Brain (organoid and tissue), 16 donors: ENCODE measurements at places on chromosomes 2 and 18.
A peak's percentile ranks its signal among the peaks of the same experiment; 100 is the strongest.

GRCh38 chr2:68741805-68742306, 7.2 kb downstream of the ARHGAP25 start:
- DNase-seq: no peak

DNA sequence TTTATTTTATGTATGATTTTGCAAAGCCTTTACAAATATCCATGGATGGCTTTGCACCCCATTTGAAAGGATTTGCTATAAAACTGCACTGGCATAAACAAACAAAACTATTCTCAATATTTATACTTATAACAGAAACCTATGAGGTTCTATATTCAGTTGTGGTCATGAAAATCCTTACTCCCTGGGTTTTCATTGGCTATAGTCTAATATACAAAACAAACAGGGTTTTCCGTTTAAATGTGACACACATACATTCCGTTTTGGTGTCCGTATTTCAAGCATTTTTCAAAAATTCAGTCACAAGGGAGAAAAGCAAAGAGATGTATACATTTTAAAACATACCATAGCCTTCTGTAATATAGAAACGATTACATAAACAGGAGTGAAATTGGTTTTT, 100.0 kb downstream of the TCF4 start:
- no peak for DNase-seq

GRCh38 chr2:38925982-38926381, 36.3 kb downstream of the ARHGEF33 start:
- DNase-seq: no peak

- no peak for DNase-seq
Measured at GRCh38 chr2:180607514-180608049, 372.8 kb upstream of the UBE2E3 start.

DNA sequence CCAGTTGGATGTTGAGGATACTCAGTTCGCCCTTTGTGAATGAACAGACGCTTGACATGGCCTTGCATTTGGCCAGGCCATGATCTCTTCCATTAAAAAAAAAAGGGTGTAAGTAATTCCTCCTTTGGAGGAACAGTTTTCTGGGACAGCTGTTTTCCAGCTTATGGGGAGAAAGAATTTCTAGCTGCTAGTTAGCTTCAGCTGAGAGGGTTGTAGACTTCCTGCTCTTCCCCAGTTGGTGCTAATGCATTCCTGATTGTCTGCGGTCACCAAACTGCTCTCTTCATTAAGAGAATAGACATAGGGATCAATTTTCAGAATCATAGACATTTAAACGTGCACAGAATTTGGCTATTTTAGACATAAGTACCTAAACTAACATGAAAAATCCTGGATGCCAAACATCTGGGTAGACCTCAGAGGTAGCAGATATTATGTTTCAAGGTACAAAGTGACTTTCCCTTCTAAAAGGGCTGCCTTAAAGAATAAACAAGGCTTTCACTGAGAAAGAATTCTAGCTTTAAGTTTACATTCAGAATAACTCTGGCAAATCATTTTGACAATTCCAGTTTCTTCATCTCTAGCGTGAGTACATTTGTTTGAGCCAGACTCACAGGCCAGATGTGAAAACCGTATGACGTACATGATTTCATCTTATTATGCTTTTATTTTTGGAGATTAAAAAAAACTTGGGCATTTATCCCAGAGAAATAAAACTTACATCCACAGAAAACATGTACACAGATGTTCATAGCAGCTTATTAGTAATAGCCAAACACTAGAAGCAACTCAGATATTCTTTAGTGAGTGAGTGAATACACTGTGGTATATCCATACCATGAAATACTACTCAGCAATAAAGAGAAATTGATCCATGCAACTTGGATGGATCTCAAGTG, 71.2 kb downstream of the MAIP1 start:
- DNase-seq: no peak

DNA sequence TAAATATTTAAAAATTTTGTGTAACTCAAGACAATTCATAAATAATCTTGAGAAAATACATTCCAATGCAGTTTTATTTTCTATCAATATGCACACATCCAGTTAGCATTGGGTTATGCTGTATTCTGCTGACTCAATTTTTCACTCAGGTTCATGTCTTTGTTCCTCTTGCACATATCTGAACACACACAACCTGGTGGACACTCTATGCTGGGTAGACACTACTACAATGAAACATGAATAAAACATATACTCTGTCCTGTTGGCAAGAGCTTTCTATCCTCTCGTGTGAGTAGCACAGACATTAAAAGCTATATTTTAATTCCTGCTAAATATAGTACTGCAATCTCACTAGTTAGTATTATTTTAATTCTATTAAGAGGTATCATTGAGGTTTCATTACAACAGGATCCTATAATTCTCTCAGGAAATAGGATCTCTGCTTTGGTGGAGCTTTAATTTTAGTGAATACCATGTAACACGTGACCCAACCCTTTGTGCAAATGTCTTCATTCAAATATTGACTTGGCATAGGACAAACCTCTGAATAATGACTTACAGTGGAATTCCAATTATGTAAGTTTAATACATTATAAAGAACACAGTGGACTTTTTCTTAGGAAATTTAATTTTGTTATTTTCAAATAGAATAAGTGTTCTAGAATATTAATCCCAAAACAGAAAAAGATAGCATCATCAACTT, 342.3 kb upstream of the TMEFF2 start:
- no peak for DNase-seq

- no peak for DNase-seq
Measured at GRCh38 chr18:45083226-45083855, 402.7 kb downstream of the SETBP1 start.

GRCh38 chr2:239025096-239025801, 177.4 kb downstream of the TWIST2 start:
- DNase-seq: no peak

DNA sequence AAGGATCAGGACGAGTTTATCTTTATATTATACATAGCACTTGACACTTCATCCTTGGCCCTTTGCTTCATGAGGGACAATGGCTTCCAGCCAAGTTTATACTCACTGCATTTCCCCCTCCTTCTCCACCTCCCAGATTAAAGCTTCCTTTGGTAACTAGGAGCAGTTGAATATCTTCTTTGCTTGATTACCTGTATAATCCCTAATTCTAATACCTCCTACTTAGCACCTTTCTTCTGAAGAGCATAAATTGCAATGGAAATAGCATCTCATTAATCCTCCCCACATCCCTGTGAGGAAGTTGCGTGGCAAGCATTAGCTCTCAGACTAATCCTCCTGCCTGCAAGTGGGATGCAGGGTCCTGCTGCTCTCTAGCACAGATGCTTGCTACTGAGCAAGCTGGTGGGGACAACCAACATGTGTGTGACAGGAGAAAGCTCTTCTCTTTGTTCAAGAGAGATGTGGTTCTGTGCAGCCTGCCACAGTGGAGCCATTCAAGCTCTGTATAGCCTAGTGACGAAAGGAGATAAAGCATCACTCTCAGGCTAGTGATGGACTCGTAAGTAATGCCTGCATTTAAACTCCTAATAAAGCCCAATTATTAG, 19.1 kb downstream of the KLHL14 start:
- peak; percentile 31 for DNase-seq

GRCh38 chr2:36737131-36737750, 40.7 kb downstream of the VIT start:
- no peak for DNase-seq
